ENCODE measurements at places on chromosomes 16 and 17. TPM values are rescaled to one million over a fixed set of nuclear protein-coding genes. Genes with fewer than 3 reads are reported as not detected.

FBXW10 gene
- total RNA-seq, result not detected

CNTNAP4 gene
- total RNA-seq, result not detected

SOST gene
- total RNA-seq, result not detected

CCL7 gene
- total RNA-seq, result 5.3 TPM

ZP2 gene
- total RNA-seq, result not detected

TPSB2 gene
- not detected for total RNA-seq

VMO1 gene
- total RNA-seq, result not detected

KRTAP1-1 gene
- not detected for total RNA-seq

PKMYT1 gene
- total RNA-seq, result 24.8 TPM

ACE gene
- 1.9 TPM for total RNA-seq

CA5A gene
- total RNA-seq, result not detected

TRPV3 gene
- total RNA-seq, result 0.53 TPM

FOXN1 gene
- not detected for total RNA-seq

TAT gene
- not detected for total RNA-seq

SMG1 gene
- 17.9 TPM for total RNA-seq

KRTAP4-5 gene
- not detected for total RNA-seq

CEP295NL gene
- total RNA-seq, result not detected

CFAP20 gene
- 52.6 TPM for total RNA-seq

RHBDF1 gene
- total RNA-seq, result 70.3 TPM

SLC13A2 gene
- total RNA-seq, result not detected

ELAC2 gene
- total RNA-seq, result 65.2 TPM

PERCC1 gene
- not detected for total RNA-seq

OR2C1 gene
- not detected for total RNA-seq

ACSM2A gene
- not detected for total RNA-seq

CD19 gene
- not detected for total RNA-seq

DBNDD1 gene
- total RNA-seq, result under 0.01 TPM

VPS9D1 gene
- total RNA-seq, result 15.6 TPM

CES5A gene
- total RNA-seq, result not detected

AGRP gene
- not detected for total RNA-seq

TEDC2 gene
- 28.8 TPM for total RNA-seq

All from myometrial cell (primary cell).